ENCODE measurements at places on chromosomes 2 and 18.

DNA sequence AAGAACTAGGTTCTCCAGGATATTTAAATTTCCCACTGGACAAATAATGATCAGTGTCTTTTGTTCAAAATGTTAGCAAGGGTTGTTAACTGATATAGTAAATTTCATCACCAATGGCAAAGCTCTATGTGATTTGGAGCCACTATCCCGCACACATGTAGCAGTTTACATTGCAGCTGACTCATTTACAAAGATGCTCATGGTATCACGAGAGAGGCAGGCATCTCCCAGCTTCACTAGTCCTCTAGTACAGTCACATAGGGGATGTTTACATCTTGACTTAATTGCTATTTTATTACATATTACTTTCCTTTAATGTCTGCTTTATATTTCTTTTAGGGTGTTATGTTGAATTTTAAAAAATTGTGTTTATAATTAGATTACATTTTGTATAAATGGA, 30.7 kb downstream of the KCNE4 start:
- peak; percentile 58 for DNase-seq

DNA sequence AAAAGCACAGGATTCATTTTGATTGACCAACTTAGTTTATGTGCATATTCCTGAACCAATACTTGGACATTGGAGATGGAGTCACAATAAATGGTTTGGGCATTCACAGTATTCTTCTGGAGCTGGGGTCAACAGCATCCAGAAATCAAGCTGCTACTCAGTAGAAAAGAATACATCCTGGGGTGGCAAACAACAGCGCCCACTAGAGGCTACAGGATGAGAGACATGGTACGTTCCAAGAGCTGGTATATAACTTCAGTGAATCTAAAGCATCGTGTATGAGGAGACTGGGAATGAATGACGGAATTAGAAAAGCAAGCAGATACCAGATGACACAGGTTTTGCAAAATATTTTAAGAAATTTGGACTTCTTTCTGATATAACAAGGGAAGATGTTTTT, 142.9 kb upstream of the FIGN start:
- peak; percentile 6 for DNase-seq

- no peak for DNase-seq
Measured at GRCh38 chr18:49874238-49874637, 60.9 kb upstream of the ACAA2 start.

DNA sequence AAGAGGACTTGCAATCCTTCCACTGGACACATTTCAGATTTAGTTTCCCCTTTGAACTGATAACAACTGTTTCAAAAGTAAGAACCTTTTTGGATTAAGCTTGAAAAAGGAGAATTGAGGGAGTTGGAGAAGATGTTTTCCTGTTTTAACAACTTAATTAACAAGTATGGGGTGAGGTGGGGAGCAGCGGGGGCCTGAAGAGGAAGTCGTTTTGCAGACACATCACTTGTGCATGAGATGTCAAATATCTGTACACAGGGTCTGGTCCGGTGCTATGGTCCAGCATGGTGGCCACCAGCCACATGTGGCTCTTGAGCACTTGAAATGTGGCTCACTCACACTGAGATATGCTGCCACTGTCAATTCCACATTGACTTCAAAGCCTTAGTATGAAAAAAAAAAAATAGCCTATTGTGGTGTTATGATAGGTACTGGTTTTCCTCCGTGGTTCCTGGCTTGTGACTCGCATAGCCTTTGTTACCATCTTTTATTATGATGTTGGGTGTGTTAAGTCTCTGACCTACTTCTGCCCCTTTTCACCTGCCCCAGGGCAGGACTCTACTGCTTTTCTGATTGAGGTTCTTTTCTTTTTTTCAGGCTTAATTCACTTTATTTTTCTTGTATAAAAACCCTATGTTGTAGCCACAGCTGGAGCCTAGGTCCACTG, 205.5 kb downstream of the BCL2 start:
- DNase-seq = no peak

DNA sequence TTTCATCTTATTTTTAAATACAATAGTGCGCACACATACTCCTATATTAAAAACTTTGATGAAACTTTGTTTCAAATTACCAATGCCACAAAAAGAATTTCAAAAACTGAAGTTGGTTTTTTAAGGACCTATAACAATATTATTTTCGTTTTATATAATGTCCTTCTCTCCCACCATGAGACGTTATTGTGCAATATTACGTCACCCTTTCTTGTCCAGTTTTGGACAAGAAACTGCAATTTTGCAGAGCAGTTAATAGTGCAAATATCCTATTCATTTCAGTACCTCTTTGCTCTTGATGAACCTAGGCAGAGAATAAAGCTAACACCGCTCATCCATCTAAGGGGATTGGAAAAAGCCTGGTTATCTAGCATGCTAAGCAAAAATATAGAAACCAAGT, 9.7 kb upstream of the ZNF516 start:
- DNase-seq = no peak

GRCh38 chr2:121210691-121211090, 74.3 kb downstream of the TFCP2L1 start:
- no peak for DNase-seq

DNA sequence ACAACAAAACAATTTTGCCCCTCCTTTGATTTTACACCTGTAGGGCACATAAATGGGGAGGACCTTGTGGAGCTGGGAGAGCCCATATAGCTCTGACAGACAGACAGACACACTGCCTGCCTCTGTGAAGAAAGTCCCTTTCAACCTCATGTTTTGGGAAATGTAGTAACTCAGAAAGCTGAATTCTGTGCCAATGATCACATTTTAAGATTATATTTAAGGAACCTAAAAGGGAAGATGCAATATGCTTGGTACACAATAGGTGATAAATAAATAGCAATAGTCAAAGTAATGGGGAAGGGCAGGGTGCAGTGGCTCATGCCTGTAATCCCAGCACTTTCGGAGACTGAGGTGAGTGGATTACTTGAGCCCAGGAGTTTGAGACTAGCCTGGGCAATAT, 446.4 kb upstream of the ID2 start:
- no peak for DNase-seq

GRCh38 chr2:55885944-55886281, 37.7 kb downstream of the EFEMP1 start:
- no peak for DNase-seq

DNA sequence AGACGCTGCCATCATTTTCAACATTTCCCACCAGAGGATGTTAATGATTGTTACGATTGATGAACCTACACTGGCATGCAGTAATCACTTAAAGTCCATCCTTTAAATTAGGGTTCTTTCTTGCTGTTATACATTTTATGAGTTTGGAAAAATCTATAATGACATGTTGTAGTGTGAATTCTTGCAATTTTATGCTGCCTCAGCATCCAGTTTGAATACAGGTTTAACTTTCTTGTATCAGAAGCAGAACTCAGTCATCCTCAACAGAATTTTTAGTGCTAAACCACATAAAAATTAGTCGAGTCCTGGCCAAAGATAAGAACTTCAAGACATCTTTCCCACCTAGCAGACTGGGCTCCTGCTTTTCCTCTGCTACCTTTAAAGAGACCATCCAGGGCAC, 303.3 kb downstream of the NUP35 start:
- DNase-seq = no peak

DNA sequence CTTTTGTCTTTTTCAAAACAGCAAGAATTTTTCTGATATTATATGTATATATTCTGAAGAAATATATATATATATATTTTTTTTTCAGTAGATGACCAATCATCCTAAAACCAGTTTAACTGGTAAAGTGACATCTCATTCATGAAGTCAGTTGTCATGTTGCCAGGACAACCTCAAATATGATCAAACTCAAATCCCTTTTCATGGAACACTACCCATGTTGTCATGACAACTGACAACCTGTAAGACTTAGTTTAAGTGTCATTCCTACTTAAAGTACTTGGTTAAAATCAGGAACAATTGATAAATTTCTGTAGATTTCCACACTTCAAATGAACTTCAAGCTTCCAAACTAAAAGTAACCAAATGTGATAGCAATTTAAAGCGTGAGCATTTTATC, 101.8 kb upstream of the ERBB4 start:
- DNase-seq = no peak

DNA sequence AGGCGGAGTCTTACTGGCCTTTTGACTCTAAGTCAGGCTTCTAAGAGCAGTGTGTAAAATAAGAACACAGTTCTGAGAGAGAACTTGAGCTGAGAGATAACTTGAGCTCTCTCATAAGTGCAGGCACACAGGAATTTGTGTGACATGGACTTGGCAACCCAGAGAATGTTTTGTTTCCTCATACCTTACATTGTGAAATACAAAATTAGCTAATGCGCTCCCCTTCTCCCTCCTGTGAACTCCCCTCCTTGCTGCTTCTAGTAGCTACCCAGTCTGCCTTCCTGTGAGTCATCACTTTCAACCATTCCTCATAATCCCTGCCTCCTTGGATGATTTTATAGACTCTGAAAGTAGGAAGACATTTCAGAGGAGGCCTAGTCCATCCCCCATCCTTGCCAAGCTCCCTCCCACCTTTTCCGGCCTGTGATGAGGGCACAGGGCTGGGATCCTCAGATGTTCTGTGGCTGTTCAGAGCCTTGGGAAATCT, 22.6 kb downstream of the FER1L5 start:
- peak; percentile 98 for DNase-seq

GRCh38 chr2:182962641-182963040, 75.6 kb downstream of the NCKAP1 start:
- no peak for DNase-seq
